ENCODE measurements at places on chromosomes 16 and 17.

GRCh38 chr17:42512733-42513251 is 23.2 kb upstream of the NAGLU start:
- DNase-seq: no peak

GRCh38 chr17:1347589-1348323 is 52.3 kb downstream of the YWHAE start:
- DNase-seq: no peak

- DNase-seq: no peak
These were observed 9.0 kb upstream of the ARHGAP27 start for GRCh38 chr17:45441526-45442310.

GRCh38 chr16:87570938-87571867 is 31.1 kb upstream of the JPH3 start:
- no peak for DNase-seq

DNA sequence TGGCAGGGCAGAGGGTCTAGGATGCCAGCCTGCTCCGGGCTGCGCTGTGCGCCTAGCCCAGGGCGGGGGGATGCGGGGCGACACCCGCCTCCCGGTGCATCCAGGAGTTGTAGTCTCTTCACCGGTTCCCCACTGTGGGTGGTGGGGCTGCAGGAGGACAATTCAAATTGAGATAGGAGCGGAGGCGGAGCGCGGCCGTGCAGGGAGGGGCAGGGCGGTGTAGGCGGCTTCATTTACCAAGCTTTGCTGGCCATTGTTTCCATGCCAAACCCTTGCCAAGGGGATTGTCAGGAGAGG is 2047.4 kb downstream of the TP53TG3F start:
- DNase-seq: no peak

GRCh38 chr17:59668816-59669215 is 38.4 kb downstream of the PTRH2 start:
- DNase-seq: no peak

DNA sequence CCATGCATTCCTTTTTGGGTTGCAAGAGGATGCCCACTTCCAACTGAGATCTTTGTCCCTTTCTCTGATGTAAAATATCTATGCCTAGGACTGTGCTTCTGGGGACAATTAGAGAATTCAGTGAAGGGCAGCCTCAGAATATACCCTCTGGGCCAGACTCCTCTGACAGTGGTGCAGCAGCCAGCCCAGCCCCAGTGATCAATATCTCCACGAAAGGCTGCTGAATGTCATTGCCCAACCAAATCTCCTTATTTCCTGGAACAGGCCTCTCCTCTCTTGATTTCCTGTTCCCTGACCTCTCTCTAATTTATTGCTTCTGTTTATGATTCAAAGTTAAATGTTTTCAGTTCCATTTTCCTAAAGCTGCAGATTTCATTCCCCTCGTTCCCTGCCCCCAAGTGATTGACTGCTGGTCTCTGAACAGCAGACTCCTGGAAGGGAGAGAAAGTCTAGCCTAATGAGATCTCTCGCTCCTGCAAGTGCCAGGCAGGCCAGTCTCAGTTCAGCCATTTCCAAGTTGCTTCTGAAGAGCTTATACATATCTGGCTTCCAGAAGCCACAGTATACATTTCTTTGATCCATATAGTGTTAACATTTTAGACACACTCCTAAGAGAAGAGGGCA is 104.4 kb upstream of the SALL1 start:
- DNase-seq: no peak

Measured in activated CD4-positive, alpha-beta T cell treated with anti-CD3 and anti-CD28 coated beads, Interleukin-2, Interleukin-4, amounts not matched to agents 100 ng/mL and 50 ng/mL, durations not matched to agents 16 hours and 8 hours (primary cell).